Hematopoietic multipotent progenitor cell treated with erythropoietin and hydrocortisone succinate and interleukin-3 and kit ligand, for 15 days (in vitro differentiated cells): ENCODE measurements at places on chromosomes 7 and 10.

- DNase-seq, result no peak
These were observed 45.2 kb downstream of the KIAA1217 start for GRCh38 chr10:24254180-24254579.

DNA sequence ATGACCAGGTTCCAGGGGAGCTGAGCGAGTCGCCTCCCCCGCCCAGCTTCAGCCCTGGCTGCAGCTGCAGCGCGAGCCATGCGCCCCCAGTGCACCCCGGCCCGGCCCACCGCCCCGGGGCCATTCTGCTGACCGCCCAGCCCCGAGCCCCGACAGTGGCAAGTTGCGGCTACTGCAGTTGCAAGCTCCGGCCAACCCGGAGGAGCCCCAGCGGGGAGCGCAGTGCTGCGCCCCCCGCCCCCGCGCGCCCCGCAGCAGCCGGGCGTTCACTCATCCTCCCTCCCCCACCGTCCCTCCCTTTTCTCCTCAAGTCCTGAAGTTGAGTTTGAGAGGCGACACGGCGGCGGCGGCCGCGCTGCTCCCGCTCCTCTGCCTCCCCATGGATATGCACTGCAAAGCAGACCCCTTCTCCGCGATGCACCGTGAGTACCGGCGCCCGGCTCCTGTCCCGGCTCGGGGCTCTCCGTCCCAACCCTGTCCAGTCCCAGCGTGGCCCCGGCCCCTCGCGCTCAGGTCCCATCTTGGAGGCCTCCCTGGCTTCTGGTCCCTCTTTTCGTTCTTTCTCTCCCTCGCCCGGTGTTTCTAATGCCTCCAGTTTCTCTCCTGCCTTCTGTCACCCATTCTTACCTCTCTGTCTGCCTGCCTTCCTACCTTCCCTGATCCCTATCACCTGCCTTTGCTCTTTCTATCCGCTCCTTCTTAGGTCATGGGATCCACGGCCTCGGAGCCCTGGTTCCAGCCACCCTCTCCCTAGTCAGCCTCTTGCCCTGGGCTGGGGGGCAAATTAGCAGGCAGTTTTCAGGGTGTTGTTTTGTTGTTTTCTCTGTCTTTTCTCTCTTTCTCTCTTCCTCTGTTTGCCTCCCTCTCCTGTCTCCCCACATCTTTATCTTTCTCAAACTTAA is 751 bp downstream of the PAX2 start:
- no peak for DNase-seq

DNA sequence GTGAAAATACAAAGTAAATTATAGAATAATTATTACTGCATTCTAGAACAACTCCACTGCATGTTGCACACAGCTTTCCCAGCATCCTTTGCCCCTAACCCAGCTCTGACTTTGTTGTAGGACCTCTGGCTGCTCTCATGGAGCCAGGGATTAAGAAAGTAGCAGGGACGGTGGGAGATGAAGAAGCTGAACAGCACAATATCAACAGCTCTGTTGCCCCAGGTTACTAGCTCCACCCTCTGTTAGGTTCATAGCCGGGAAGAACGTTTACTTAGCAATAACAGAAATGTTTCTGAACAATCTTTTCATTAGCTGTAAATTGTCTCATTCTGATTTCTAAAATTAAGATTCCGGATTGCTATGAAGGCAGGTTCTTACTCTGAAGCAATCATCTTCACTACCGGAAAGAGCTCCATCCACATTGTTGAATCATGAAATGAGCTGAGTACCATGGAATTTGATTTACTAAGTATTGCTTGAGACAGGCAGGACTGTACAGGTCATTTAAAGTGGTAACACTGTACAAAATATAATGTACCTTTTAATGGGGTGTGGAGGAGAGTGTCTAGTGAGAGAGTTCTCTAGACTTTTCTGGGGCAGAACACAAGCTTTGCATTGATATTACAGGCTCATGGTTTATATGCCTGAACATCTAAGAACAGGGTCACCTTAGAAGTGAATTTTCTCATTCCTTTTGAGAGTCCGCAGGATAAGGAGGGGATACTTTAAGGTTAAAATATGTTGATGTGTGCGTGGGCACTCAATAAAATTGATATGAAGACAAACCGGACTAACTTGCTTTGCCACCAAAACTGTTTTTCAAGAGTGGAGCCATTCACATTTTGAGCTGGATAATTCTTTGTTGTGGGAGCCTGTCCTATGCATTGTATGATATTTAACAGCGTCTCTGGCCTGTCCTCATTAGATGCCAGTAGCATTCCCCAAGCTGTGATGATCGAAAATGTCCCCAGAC is 20.8 kb upstream of the RAB18 start:
- no peak for DNase-seq

- no peak for DNase-seq
These were observed 85.5 kb downstream of the ADCY1 start for GRCh38 chr7:45659496-45660139.

GRCh38 chr10:54665095-54665494 is 135.9 kb downstream of the PCDH15 start:
- no peak for DNase-seq

- no peak for DNase-seq
These were observed 4.8 kb upstream of the AUTS2 start for GRCh38 chr7:69593511-69593910.

DNA sequence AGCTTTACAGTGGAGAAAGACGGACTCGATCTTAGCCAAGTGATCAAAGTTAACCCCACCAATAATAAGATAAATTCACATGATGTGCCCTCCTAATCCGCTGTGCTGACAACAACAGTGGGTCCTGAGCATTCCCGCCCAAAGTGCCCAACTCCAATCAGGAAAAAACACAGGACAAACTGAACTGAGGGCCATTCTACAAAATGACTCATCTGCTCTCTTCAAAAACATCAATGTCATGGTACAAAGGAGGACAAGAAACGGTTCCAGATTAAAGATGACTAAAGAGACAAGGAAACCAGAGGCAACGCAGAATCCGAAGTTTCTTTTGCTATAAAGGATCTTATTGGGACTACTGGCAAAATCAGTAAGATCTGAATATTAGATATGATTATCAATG is 79.4 kb downstream of the CTBP2 start:
- no peak for DNase-seq

- DNase-seq, result peak; percentile 48
These were observed 84.6 kb downstream of the ICA1 start for GRCh38 chr7:8177109-8177933.

GRCh38 chr7:135620980-135621850 is 41.1 kb upstream of the STMP1 start:
- DNase-seq, result peak; percentile 79
